ENCODE measurements at places on chromosomes 7 and 10.

DNA sequence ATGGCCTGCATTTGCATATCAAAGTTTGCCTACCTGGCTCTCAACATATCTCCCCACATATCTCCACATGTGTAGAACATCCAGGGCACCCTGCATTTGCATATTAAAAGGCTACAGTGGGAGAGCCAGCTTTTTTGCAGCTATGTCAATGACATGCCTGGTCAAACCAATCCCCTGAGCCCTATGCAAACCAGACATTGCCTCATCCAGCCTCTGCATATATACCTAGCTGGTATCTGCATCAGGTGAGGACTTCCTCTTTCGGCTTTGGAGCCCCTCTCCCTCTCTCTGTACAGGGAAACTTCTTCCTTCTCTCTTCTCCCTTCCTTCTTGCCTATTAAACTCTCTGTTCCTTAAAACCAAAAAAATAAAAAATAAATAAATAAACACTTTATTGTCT, 142.7 kb upstream of the STEAP4 start:
- no peak for DNase-seq

GRCh38 chr10:93861825-93862224, 32.0 kb upstream of the SLC35G1 start:
- DNase-seq: no peak

DNA sequence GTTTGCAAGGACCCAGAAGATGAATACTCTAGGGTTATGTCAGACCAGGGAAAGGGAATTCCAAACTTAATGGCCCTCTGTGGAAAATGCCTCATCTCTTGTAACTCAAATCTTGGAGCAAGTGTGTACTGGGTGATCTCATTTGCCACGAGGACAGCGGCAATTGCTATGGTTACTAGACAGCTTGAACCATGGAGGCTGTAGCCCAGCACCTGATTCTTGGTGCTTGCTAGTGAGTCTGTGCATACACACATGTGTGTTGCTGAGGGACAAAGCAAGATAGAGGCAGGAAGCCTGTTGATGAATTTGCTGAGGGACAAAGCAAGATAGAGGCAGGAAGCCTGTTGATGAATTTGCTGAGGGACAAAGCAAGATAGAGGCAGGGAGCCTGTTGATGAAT, 58.6 kb upstream of the FEZF1 start:
- DNase-seq: no peak

GRCh38 chr7:668139-668931, 58.2 kb upstream of the DNAAF5 start:
- DNase-seq: no peak

GRCh38 chr7:50807026-50807730, 24.5 kb upstream of the GRB10 start:
- no peak for DNase-seq

- DNase-seq: no peak
These were observed 56.8 kb upstream of the LANCL2 start for GRCh38 chr7:55308186-55308929.

- no peak for DNase-seq
These were observed 428.4 kb upstream of the TEX47 start for GRCh38 chr7:89223900-89224395.

- DNase-seq: no peak
These were observed 233.5 kb downstream of the XPNPEP1 start for GRCh38 chr10:109689785-109690184.

DNA sequence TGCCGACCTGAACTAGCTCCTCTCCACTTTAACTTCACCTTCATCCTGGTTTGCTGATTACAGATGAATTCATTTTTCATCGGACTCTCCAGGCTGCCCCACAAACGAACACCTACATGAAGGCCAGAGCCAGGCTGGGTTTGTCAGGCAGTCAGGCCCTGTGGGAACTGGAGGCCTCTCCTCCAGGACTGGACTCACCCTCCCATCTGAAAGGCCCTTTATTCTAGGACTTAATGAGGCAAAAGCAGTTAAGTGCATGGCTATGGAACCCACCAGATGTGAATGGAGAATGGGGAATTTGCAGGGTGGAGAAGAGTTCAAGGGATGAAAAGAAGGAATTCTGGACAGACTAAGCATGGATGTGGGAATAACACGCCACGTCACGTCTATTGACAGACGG, 170.8 kb downstream of the ARHGAP12 start:
- DNase-seq: no peak

GRCh38 chr7:89661876-89662275, 492.4 kb upstream of the STEAP1 start:
- DNase-seq: no peak

DNA sequence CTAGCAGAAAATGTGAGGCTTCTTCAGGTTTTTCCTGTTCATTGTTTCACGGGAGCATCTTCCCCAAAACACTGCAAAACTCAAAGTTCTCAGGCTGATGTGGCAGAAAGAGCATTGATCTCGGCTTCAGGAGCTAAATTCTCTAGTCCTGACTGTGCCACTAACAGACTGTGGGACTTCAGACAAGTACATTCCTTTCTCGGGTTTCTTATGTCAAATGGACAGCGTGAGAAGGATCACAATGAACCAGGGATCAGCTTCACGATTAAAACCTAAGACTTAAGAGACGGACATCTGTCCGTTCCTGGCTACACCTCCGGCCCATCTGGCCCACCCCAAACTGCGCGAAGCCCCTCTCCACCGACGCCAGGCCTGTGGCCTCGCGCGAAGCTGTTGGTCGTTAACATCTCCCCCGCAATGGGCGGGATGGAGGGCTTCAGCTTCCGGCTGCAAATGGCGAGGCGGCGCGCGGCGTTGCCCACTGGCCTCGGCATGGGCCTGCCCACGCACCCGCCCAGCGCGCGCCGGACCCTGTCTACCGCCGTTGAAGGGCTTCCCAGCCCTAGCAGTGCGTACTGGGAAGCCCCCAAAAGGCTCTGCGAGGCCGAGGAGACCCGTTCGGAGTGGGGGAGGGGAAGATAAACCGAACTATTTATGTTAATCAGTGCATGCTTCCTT, 549 bp upstream of the DDX50 start:
- no peak for DNase-seq

DNA sequence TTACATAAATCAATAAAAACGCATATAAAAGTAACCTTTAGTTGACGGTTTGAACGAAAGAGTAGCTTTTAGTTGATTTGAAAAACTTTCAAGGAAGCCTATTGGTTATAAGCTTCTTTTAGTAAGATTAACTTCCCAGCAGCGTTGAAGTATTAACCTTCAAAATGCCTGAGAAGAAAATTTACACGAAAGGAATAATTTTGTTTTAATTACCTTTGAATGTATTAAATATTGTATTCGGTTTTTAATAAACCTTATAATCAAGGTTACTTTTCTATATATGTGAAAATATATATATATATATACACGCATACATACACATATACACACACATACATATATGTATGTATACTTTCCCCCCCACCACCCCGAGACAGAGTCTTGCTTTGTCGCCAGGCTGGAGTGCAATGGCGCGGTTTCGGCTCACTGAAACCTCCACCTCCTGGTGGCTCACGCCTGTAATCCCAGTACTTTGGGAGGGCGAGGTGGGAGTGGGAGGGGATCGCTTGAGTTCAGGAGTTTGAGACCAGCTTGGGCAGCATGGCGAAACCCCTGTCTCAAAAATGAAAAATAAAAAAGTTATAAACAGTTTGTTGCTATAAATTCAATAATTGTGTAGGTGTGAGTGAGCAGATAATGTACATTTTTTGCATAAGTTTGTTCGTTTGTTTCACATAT, 57.6 kb upstream of the EZH2 start:
- peak; percentile 58 for DNase-seq

- DNase-seq: no peak
These were observed 629.3 kb upstream of the NRP1 start for GRCh38 chr10:33963729-33964128.

DNA sequence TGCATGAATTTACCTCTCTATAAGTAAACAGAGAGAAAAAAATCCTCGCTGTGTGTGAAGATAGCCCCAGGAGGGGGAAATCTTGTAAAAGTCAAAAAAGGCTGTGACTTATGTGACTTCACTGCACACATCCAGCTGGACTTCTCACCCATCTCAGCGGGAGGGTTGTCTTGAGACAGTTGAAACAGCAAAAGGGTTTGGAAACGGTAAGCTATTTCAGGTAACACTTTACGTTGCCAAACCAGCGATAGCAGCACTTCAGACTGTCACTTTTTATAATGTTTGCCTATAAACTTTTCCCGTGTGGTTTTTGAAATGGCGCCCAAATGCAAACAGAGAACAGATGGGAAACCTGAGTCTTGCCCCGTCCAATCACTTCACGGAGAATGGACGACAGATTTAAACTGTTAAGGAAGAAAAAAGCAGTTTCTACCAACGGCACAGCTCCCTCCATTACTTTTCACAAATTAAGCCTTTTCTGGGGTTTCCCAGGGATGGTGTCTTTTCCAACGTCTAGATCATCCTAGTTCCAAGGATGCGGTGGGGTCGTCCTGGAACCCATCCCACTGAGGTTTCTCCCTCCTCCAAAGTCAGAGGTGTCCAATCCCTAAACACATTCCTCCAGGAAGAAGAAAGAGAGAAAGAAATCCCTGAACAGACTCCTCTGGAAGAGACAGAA, 25.2 kb downstream of the FGFR2 start:
- no peak for DNase-seq

GRCh38 chr7:140920745-140921144, 4.0 kb downstream of the BRAF start:
- DNase-seq: no peak

DNA sequence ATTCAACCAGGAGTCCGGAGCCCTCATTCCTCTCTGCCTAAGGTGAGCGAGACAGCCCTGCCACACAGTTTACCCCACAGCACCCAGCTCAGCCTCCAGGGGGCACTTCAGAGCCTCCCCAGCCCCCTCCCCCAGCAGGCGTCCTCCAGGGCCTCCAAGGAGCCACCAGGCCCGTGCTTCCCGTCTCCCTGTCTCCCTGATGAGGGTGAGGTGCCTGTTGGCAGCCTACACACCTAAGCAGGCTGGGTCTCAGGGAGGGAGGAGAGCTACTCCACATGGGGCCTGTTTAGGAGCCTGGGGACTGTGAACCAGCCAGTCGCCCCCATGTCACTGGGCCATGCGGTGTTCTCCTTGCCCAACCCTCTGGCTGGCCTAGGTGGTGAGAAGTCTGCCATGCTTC, 28.9 kb upstream of the TRIM8 start:
- peak; percentile 22 for DNase-seq

Data from activated CD4-positive, alpha-beta T cell treated with anti-CD3 and anti-CD28 coated beads for 24 hours (primary cell).